ENCODE measurements at places on chromosomes 7 and 10.
A peak's percentile ranks its signal among the peaks of the same experiment; 100 is the strongest.

DNA sequence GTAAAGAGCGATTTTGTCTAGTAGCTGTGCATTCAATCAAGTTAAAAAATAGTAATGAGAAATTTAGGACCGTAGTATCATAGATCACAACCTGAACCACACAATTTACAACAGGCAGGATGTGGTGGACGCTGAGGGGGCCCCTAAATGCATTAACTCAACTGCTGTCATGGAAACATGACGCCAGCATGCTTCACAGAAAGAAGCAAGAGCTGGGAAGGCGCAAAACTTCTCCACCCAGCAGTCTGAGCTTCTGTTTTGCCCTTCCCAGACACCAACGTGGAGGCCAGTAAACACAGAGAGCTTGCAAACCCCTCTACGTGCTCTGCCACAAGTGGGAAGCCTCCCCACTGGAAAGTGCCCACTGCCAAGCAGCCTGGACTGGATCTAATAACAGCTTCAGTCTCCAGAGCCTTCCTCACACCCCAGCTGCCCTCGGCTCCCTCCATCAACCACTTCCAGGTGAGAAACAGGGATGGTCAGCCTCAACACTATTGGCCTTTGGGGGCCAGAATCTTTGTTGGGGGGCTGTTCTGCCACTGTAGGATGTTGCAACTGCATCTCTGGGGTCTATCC lies 151.8 kb downstream of the SFMBT2 start:
- peak; percentile 72 for DNase-seq

- no peak for DNase-seq
Observed at GRCh38 chr7:111362506-111363054, 199.7 kb downstream of the IMMP2L start.

- no peak for DNase-seq
Observed at GRCh38 chr7:4144811-4145510, 537.1 kb upstream of the FOXK1 start.

DNA sequence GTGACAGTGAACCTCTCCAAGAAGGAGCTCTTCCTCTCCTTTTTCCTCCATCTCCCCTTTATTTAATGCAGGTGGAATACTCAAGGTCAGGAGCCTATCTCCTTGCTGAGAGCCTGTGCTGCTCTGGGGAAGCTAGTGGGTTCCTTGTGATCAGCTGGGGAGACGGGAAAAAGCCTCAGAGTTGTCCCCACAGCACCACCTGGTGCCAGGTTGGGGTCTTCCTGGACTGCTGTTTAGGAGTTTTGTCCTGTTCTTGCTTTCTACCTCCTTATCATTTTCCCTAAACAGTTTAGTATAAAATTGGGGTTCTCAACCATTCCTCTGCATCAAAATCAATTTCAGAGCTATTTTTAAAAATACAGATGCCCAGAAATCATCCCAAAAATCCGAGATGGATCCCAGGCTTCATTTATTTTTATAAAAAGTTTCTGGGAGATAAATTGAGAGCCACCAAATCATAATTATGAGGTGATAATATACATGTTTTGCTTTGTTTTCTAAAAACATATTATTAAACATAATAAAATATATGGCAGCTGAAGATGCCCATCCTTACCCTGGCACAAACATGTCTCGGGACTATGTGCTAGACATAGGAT lies 44.3 kb downstream of the MACC1 start:
- DNase-seq = no peak

DNA sequence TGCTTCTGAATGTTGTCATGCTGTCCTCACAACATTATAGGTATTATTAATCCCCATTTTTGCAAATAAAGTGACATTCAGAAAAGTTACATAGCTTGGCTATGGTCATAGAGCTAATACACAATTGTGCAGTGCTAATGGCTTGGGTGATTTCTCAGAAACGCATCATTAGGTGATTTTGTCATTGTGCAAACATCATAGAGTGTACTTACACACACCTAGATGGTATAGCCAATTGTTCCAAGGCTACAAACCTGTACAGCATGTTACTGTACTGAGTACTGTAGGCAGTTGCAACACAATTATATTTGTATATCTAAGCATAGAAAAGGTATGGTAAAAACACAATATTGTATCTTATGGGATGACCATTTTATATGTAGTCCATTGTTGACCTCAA lies 91.0 kb downstream of the BTAF1 start:
- DNase-seq = no peak

GRCh38 chr7:7125963-7126362 lies 56.4 kb upstream of the C1GALT1 start:
- DNase-seq = no peak

Data from activated gamma-delta T cell treated with Interleukin-2 at 50 U/mL for 16 hours (primary cell).